ENCODE measurements at places on chromosomes 16 and 17.

DNA sequence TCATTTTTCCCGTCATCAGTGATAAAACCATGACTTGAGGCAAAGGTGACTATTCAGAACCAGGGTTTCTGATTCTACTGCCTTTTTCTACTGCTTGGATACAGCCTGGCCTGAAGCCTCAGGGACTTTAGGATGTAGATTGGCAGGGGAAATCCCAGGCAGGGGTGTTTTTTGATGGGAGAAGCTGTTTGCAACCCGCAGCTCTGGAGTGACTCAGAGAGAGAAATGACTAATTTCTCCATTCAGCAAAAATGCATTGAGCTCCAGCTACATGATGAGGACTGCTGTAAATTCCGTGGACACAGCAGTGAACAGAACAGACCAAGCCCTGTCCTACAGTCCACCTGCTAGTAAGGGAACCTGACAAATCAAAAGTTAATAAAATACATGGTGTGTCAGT lies 560.6 kb downstream of the CDH13 start:
- DNase-seq: no peak

GRCh38 chr17:76254275-76254674 lies 10.9 kb upstream of the UBALD2 start:
- no peak for DNase-seq

- no peak for DNase-seq
Measured at GRCh38 chr16:4922721-4923342, 14.1 kb downstream of the PPL start.

DNA sequence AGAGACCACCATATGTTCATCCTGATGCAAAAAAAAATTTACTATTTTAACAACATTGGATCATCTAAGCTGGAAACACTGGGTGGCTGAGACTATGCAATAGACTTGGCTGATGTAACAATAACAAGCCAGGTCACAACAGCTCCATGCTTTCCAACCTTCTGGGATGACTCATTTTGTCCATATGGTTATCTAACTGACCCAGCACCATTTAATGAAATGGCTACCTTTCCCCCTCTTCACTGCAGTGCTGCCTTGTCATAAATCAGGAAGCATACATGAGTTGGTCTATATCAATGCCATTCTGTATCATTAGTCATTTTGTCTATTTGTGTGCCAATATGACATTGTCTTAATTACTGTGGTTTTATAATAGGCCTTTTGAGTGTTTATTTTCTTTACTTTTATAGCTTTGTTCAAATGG lies 217.6 kb upstream of the KCNJ16 start:
- no peak for DNase-seq

- no peak for DNase-seq
Measured at GRCh38 chr17:78269955-78270381, 38.5 kb downstream of the TMEM235 start.

GRCh38 chr16:53948734-53949430 lies 244.9 kb downstream of the FTO start:
- DNase-seq: no peak

GRCh38 chr17:46862949-46863348 lies 11.6 kb downstream of the WNT9B start:
- no peak for DNase-seq

GRCh38 chr17:73746314-73747073 lies 102.2 kb upstream of the SDK2 start:
- no peak for DNase-seq

- DNase-seq: no peak
Measured at GRCh38 chr17:41153856-41154255, 4.2 kb upstream of the KRTAP4-5 start.

DNA sequence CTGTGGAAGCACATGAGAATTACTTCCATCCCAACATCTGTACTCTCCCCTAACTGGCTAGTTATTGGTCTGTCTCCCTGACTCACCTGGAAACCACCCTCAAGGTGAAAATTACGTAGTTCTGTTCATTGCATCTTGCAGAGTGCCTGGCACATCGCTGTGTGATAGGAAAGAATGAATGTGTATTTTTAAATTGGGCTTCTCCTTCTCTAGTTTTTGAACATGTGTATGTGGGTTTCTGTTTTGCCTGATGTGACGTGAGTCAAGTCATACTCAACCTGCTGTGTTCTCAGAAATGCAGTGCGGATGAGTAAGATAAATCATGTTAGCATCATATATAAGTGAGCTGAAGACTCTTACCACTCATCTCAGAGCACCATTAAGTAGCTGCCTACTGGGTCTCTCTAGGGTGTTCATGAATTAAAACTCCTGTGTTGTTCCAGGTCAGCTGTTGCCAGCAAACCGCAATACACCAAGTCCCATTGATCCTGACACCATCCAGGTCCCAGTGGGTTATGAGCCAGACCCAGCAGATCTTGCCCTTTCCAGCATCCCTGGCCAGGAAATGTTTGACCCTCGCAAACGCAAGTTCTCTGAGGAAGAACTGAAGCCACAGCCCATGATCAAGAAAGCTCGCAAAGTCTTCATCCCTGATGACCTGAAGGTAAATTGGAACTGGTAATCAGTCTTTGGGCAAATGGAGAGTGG lies 50.2 kb downstream of the HLF start:
- DNase-seq: no peak

GRCh38 chr16:9885467-9885866 lies 296.8 kb downstream of the GRIN2A start:
- no peak for DNase-seq

DNA sequence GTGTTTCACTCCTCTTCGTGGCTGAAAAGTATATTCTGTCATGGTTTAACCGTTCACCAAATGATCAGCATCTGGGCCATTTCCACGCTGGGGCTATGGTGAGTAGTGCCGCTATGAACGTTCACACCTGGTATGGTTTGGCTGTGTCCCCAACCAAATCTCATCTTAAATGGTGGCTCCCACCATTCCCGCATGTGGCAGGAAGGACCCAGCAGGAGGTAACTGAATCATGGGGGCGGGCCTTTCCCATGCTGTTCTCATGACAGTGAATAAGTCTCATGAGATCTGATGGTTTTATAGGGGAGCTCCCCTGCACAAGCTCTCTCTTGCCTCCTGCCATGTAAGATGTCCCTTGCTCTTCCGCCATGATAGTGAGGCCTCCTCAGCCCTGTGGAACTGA lies 45.7 kb upstream of the ZNF469 start:
- no peak for DNase-seq

DNA sequence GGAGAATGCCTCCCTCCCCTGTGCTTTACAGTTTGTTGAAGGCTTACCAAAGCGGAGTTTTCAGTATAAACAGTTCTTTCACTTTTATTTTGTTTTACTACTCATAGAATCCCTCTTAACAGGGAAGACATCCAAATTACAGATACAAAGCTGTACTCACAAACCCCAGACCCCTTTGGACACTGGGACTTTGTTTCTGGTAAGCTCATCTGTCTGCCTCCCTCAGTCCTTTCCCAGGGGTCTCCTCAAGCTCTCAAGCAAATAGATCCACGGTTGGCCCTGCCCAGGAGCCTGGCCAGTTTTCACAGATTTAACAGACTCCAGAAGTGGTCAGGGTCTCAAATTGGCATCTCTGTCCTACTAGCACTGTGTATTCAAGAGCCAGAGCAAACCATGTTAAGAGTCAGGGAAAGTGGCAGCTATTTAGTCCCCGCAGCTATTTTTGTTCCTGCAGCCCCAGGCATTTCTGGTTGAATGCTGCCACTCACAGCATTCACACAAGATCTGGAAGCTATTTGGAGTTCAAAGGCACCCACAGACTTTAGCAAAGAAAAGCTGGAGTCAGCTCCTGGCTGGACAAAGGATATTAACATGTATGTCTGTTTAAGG lies 54.2 kb downstream of the TMEM100 start:
- no peak for DNase-seq

DNA sequence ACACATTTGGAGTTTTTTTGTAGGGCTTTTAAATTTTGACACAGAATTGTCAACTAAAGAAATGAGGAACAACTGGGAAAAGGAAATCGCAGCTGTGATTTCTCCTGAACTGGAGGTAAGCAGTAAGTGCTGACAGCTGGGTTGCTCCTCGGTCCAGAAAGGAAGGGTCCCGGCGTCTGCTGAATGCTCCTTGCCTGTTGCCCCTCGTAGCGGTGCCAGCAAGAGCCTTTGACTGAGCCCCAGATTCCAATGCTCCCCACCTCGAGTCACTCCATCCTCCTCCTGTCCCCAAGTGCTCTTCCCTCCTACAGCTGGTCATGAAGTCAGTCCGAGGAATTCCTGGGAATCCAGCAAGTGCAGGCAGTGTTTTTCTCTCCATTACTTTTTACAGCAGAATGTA lies 32.0 kb upstream of the ENDOV start:
- DNase-seq: no peak

- no peak for DNase-seq
Measured at GRCh38 chr17:45705123-45706009, 78.8 kb upstream of the CRHR1 start.

GRCh38 chr16:29148131-29148691 lies 163.4 kb downstream of the LAT start:
- peak; percentile 26 for DNase-seq

GRCh38 chr16:1908184-1908583 lies 10.0 kb downstream of the HS3ST6 start:
- no peak for DNase-seq

DNA sequence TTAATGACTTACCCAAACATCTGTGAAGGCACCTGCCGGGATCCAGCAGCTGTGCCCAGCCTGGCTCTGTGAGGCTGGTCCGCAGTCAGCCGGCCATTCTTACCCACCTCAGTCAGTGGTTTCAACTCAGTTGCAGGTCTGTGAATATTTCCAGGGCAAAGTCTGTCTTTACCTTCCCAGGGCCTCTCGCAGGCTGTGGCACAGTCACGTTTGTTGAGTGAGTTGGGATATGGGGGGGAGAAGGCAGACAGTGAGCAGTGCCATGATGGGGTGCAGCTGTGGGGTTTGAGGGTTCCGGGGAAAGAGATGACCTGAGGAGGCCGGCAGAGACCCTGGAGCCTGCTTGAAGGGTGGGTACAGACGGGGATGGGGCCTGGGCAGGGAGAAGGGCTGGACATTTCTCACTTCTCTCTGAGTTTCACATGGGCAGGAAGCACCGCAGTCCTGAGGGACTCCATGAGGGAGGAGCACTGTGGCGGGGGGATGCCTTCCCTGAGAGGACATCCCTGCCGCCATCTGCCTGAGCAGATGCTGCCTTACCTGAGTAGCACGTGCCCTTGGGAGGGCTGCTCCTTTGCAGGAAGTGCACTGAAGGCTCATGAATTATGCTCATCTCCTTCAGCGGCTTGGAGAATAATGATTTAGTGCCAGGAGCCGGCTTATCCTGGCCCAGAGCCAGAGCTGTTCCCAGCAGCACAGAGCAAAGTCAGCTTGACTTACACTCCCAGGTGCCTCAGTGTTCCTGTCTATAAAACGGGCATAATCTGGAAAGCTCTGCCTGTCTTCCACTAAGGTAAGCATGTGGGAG lies 48.1 kb downstream of the KSR1 start:
- no peak for DNase-seq

DNA sequence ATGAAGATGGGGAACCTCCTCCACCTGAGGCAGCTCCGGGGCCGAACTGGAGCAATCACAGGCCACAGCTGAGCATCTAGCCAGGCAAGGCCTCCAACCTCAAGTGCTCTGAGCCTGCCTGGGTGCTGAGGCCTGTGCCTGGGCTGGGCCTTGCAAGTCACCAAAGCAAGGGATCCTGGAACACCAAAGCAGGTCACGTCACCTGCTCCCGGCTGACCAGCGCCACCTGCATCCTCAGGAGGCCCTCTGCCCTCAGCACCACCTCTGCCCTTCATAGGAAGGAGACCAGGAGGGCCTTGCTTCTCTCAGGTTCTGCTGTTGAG lies 68.0 kb downstream of the SMPD3 start:
- DNase-seq: no peak

DNA sequence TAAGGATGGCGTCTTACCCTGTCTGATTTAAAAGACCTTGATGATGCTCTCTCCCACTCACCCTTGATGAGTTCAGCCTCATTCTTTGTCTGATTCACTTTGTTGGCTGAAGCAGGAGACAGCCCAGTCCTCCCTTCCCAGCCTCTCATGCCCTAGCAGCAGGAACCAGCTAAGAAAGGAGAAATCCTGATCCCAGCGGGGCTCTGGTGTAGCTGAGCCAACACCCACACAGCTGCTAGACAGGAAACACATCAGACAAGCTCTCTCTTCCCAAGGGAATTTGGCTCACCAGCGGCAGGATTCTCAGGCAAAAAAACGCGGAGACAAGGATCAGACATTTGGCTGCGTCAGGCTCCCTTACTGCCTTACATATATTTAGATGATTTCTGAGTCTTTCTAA lies 211.5 kb downstream of the CDH11 start:
- no peak for DNase-seq

GRCh38 chr16:57273359-57273758 lies 11.1 kb downstream of the PLLP start:
- DNase-seq: no peak

- no peak for DNase-seq
Measured at GRCh38 chr16:88862968-88863367, 3.5 kb downstream of the PABPN1L start.

- no peak for DNase-seq
Measured at GRCh38 chr17:44628243-44629188, 27.8 kb upstream of the MEIOC start.

GRCh38 chr16:23269248-23269953 lies 32.7 kb upstream of the SCNN1B start:
- DNase-seq: no peak

GRCh38 chr17:28282596-28282995 lies 36.4 kb upstream of the TMEM97 start:
- DNase-seq: no peak

GRCh38 chr17:9330141-9330540 lies 245.5 kb downstream of the STX8 start:
- DNase-seq: no peak

GRCh38 chr17:33521784-33522183 lies 228.7 kb upstream of the ASIC2 start:
- DNase-seq: no peak

DNA sequence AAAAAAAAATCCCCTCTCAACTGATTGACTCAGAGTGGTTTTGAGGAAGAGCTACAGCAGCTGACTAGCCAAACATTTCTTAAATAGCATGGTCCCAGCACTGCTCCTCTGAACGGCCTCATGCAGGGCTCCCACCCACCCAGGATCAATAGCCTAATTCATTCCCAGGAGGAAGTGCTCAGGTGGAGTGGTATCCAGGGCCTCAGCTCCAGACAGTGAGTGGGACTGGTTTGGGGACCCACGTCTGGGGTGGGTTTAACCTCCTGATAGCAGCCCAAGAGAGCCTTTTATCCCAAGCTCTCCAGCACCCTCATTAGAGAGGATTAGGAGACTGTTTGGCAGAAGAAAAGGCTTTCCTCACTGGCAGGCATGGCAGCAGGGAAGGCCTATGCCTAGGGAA lies 68.5 kb upstream of the CDH5 start:
- DNase-seq: no peak
